NCI-H1105 treated with DMSO at 0.1 percent for 48 hours (cell line): ENCODE measurements at places on chromosomes 2 and 18.

DNA sequence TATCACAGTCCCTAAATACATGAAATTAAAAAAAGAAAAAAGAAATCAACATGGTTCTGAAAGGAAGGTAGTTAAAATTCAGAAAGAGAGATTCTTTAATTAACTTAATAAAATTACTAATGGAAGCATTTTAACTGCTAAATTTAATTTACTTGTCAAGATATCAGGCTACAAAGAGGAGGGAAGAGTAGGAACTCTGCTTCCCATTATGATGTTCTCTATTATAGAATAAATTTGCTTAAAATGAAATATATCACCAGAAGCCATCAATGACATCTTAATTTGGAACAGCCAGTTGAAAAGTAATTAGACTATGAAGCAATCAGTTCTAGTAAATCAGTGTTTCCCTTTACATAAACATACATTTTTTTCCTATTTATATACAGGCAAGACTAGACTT lies 611.8 kb upstream of the FANCL start:
- DNase-seq: no peak

DNA sequence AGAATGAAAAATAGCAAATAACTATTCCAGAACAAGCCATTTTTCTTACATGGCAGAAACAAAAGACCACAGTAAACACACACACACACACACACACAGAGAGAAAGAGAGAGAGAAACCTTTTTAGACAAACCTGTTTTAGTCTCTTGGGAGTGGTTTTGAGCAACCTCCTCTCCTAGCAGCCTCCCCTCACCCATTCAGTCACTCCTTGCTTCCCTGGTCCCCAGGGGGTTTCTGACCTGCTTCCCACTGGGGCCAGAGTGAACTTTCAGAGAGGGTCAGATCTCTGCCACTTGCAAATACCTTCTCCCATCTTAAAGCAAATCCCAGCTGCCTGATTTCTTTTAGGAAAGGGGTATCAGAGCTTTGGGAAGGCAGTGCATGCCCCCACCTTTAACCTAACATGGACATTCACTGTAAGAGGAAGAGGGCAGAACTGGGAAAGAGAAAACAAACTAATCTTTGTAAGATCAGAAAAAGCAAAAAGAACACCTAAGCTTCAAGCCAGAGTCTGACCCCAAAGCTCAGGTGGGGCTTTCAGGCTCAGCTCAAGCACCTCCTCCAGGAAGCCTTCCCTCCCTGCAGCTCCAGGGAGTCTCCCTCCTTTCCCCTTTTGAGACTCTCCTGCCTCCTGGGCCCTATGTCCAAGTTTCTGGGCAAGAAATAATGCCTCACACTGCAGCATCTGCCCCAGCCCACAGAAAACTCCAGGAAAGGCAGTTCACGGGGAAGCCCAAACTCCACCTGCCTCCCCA lies 2.7 kb downstream of the SDC1 start:
- DNase-seq: no peak

GRCh38 chr2:80323610-80324009 lies 19.1 kb upstream of the LRRTM1 start:
- no peak for DNase-seq

- DNase-seq: no peak
These were observed 44.7 kb upstream of the DNAH7 start for GRCh38 chr2:196113061-196113974.

GRCh38 chr2:211333377-211333776 lies 777.0 kb downstream of the CPS1 start:
- DNase-seq: no peak

DNA sequence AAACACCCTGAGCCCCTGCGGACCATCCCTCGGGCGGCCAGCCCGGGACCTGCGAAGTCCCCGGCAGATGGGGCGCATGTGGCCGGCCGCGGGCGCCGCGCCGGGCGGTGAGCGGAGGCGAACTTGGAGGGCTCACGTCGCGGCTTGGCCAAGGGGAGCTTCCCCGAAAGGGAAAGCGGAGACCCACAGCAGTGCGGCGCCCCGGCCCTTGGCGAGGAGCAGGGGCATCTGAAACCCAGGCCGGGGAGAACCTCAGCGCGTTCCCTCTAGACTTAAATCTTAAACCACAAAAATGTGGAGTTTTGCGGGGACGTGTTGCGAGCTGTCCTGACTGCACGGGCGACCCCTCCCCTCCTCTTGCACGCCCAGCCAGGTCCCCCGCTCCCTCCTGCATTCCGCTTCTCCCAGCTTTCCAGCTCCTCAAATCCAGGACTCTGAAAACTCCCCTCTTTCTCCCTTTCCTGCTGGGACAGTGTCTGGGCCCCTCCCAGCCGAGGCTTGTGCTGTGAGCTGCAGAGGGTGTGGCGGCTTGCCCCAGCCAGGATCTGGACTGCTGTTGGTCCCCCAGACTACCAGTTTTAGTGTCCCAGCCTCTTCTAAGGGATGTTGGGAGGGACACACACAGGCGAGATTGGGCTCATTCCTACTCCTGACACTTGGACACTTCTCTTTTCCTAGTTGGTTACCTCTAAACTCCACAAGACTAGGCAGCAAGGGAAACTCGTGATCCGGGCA lies 1.3 kb downstream of the FMNL2 start:
- DNase-seq: no peak

GRCh38 chr2:138087751-138088593 lies 123.7 kb downstream of the HNMT start:
- peak; percentile 89 for DNase-seq

DNA sequence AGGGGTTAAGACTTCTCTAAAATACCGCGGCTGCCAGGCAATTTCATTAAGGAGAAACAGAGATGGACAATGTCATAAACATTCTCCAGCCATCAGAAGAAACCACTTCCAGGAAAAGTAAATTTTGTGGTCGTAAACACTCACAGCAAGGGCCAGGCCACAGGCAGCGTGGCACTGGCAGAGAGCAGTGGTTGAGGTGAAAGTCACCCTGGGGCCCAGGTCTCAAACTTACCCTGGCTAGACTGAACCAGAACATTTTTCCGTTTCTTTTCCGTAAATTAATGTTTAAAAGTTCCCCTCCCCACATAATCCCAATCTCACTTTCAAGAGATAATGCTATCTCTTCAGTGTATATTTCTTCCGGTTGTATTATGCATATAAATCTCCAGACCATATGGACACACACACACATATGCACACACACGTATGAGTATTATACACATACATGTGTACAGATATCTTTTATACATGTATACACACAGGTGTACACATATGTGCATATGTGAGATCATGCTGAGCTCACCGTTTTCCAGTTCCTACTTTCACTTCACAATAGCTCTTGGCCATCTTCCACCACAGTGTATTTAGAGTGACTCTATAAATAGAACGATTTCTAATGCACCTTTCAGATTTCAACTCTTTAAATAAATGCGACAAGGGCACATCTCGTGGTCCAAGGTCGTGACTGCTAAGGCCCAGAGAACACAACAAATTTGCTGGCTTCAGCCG lies 90.1 kb downstream of the MALT1 start:
- DNase-seq: no peak

- DNase-seq: no peak
These were observed 695.1 kb downstream of the PLCL1 start for GRCh38 chr2:198499539-198499938.

- DNase-seq: peak; percentile 24
These were observed 266.1 kb upstream of the HDAC4 start for GRCh38 chr2:239666855-239667376.

GRCh38 chr2:123434546-123435395 lies 590.3 kb upstream of the CNTNAP5 start:
- DNase-seq: no peak

DNA sequence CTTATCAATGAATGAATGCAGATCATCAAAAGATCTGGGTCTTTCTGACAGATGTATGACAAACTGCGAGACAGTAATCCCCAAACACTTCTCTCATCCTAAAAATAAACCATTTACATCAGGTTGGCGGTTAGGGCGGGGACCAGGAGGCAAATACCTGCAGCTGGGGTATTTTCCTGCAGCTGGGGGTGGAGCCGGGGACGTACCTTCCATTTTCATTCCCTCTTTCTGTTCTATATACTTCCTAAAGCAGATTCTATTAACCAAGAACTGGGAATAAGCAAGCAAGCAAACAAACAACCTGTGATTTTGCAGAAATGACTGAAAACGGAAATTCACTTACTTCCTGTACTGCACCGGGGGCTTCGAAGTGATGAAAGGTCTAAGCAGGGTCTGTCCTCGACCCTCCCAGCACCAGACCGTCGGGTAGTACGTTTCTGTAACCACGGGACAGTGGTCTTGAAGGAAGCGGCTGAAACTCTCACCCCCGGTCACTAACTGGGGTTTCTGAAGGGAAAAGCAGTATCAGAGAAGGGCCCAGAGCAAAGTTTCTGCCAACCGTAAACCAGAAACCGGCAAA lies 1.2 kb downstream of the ABHD3 start:
- peak; percentile 30 for DNase-seq

DNA sequence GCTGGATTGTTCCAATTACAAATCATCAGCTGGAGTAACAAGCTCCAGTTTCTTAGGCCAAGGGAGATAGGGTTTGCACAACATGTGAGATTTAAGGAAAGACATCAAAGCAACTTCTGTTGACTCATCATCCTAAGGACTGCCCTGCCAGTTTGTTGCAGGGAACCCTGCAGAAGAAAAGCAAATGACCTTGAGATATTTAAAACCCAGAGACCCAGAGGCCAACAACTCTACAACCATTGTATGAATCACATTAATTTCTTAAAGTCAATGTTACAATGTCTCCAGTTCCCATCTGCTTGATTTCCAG lies 491.8 kb upstream of the ACVR2A start:
- no peak for DNase-seq

DNA sequence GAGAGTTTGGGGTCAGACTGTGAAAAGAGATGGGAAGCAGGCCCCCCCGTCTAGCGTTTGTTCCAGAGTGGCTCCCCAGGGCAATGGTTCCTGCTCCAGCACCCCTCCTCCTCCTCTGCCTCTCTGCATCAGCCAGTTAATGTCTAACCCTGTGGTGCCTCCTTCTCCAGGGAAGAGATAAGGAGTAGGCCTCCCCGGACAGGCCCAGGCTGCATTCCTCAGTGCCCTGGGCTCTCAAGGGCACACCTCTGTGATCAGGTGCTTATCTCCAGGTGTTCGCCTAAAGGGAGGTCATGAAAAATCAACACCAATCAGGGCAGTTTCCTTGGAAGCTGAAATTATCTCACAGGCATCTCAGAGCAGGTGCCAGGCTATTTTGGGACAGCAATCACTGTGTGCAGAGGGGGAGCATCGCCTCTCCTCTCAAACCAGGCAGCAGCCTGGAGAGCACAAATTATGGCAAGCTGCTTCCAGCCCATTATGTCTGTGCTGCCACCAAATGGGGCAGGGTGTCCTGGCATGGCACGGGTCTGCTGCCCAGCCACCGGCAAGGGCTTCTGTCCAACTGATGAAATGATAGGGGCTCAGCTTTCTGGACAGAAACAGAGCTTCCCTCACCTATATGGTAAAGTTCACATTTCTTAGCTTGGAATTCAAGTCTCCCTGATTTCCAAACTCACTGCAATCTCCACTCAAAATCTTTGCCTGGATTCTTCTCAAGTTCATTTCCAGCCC lies 255.8 kb upstream of the SLC14A2 start:
- DNase-seq: peak; percentile 88

DNA sequence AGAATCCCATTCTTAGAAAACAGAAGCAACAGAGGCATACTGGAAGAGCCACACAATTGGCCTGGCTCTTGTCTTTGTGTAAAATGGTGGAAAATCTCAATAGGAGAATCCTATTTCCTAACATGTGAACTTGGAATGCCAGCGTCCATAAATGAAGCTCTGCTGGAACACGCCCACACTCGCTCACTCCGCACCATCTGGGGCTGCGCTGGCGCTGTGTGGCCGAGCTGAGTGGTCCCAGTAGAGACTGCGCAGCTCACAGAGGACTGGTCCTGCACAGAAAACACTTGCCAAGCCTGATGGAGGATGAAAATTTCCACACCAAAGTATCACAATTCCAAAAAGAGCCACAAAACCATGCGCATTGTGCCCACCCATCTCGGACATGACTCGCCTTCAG lies 56.2 kb downstream of the PXDN start:
- no peak for DNase-seq

GRCh38 chr18:36889321-36889720 lies 60.4 kb downstream of the KIAA1328 start:
- no peak for DNase-seq

- no peak for DNase-seq
These were observed 108.8 kb downstream of the NOL10 start for GRCh38 chr2:10581021-10581420.

DNA sequence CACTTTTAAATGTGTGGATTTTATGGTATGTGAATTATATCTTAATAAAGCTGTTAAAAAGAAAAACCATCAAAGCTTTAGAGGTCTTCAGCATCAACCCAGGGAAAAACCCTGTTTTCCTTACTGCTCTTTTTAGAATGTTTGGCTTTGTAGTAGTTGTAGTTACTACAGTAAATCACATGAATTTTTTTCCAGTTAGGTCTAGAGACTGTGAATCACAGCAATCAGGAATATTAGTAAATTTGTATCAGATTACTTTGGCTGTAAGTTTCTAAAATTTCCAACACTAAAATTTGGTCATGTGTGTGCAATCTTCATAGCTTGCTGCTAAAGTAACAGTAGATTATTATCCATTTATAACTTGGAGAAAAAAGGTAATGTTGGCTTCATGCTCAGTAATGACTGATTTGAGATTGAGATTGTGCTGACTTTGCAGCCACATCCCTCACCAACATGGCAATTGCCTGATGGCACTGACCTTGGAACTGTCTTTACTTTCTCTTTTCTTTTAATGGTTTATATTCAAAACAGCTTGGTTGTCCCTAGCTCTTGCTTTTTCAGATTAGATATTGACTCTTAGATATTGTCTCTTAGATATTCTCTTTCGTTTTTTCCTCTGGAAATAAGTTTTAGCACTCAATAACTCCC lies 41.1 kb downstream of the LCLAT1 start:
- DNase-seq: no peak

DNA sequence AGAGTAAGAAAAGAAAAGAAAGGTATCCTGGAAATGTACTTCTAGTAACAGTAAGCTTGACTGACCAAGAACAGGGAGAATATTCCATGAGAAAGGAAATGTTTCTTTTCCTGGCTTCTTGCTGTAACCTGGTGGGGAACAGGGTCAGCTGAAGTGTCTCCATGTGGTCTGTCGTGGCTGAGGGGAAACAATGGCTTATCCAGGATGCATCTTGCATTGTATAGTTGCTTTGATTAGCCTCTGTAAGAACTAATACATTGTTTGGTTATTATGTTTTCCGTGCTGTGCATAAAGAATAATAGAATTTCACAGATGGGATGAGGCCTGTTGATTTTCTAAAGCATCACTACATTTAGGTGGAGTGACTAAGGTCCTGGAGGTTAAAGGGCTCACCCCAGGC lies 4.9 kb downstream of the CREG2 start:
- DNase-seq: no peak

DNA sequence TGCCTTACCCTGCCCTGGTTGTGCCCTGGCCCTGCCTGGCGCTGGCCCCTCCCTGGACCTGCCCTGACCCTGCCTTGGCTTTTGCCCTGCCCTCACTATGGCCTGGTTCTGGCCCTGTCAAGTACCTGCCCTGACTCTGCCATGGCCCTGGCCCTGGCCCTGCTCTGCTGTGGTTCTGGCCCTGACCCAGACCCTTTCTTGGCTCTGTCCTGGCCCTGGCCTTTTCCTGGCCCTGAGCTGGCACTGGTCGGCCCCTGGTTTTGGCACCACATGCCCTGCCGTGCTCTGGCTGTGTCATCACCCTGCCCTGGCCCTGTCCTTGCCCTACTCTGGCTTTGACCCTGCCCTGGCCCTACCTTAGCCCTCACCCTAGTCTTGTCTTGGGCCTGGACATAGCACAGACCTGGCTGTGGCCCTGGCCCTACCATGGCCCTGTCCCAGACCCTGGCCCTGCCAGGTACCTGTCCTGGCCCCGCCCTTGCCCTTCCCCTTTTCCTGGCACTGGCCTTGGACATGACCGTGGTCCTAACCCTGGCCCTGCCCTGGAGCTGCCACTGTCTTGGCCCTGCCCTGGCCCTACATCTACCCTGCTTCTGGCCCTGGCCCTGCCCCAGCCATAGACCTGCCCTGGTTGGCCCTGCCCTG lies 4.8 kb upstream of the ANKRD62 start:
- no peak for DNase-seq
